ENCODE measurements at places on chromosomes 7 and 10. TPM values are rescaled to one million over a fixed set of nuclear protein-coding genes. Genes with fewer than 3 reads are reported as not detected.

Gene FGL2
- total RNA-seq, result 8.6 TPM

Gene PIK3CG
- 1.5 TPM for total RNA-seq

Gene GRID2IP
- not detected for total RNA-seq

Gene ACTR3C
- total RNA-seq, result 4.6 TPM

Data from heart left ventricle (tissue), 16 donors.